ENCODE measurements at places on chromosomes 6 and 20. TPM values are rescaled to one million over a fixed set of nuclear protein-coding genes. Genes with fewer than 3 reads are reported as not detected.

DNA sequence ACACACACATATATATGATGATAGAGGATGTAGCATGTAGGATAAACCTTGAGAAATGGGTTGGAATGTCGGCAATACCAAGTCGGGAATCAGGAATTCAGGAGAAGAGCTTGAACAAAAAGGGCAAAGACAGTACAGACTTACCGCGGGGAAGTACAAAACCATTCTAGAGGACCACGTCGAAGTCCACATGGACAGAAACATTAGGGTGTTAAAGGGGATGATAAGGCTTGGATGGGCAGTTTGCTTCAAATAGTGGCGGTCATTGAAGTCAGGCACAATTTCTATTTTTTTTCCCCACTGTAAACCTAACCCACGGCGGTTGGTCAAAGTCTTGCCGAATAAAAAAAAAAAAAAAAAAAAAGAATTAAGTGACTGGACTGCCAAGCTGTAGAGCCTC, 766 bp upstream of the NUS1 start:
- DNase-seq: no peak

SOX18 gene
- 1.8 TPM for total RNA-seq

SF3B5 gene
- 175 TPM for total RNA-seq

DNA sequence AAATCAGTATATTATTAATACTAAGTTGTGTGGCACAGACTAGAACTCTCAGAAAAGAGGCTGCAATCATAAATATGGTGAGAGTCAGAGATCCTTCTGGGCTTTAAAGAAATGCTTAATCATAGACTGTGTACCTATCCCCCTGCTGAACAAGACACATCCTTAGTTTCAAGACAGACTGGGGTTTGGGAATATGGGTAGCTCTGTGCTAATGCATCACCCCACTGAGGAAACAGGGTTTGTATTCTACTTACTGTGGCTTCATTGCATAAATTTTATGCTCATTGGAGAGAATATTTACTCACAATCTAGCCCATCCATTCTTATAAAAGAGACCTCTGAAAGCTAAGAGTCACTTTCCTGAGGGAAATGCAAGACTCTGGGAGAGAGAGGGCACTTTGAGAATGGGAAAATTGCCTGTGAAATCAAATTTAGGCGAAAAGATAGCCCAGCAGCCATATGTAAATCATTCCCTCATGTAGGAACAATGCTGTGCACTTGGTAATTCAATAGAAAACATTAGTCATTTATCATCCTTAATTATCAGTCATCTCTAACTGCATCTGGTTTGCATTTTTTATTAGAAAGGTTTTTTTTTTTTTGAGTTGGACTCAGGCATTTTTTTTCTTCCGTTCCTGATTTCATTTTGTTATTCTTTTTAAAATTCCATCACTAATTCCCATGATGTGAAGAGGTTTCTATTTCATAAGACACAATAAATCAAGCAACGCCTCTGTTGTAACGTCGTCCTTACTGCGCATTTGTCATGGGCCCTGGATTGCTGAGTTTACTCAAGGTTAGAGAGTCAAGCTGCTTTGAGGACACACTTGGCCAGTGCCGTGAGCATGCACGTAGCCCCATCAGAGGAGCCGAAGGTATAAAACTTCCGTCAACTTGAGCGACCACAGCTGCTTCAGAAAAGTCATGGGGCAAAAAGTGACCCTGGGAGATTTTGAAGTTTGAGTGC, 91.8 kb downstream of the TRMT11 start:
- peak; percentile 90 for DNase-seq

- DNase-seq: no peak
Observed at GRCh38 chr20:36866681-36867495, 9.1 kb upstream of the TLDC2 start.

- no peak for DNase-seq
Observed at GRCh38 chr20:58669287-58670006, 18.4 kb downstream of the STX16 start.

GTSF1L gene
- not detected for total RNA-seq

GRCh38 chr6:116251568-116252384, 2.1 kb downstream of the TSPYL4 start:
- DNase-seq: no peak

DNA sequence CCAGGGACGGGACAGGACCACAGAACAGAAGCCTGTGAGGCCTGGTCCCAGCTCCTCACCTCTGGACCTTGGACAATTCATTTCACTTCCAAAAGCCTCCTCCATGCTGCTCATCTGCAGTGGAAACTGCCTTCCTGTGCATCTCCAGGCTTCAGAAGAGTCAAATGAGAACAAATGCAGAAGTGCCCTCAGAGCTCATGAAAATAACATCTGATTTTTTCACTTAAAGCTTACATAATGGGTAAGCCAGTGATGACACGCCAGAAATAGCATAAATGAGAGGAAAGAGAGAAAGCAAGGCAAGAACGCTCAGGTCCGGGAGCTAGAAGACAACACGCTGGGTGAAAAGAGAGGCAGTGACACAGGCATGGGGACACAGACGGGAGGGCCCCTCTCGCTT, 7.9 kb downstream of the CNKSR3 start:
- no peak for DNase-seq

NPEPL1 gene
- total RNA-seq: 22.9 TPM

TOX2 gene
- total RNA-seq: 3.2 TPM

DNA sequence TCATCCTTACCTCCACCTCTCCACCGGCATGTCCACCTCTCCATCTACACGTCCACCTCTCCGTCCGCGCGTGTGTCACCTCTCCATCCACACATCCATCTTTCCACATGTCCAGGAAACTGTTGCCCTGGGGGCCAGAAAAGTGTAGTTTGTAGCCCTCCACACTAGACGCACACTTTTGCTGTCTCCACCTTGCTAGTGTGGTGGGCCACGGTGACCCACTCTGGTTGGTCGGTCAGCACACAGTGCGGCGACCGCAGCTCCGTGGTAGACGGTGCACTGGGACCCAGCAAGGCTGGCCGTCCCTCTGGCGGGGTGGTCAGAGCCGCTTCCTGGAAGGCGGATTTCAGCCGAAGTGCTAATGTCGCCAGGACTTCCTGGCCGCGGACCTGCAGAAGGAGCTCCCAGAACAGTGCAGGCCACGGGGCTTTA, 268.6 kb downstream of the DLL1 start:
- peak; percentile 55 for DNase-seq

DNA sequence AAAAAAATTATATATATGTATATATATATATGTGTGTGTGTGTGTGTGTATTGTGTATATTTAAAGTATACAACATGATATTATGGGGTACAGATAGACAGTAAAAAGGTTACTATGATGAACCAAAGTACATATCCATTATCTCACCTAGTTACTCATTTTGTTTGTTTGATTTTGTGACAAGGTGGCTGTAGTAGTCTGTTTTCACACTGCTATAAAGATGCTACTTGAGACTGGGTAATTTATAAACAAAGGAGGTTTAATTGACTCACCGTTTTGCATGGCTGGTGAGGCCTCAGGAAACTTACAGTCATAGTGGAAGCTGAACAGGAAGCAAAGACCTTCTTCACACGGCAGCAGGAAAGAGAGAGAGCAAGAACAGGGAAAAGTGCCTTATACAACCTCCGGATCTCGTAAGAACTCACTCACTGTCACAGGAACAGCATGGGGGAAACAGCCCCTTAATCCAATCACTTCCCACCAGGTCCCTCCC, 30.2 kb upstream of the DACT2 start:
- DNase-seq: no peak

B4GALT5 gene
- total RNA-seq: 33.4 TPM

GRCh38 chr6:158556113-158556512, 3.8 kb upstream of the TMEM181 start:
- no peak for DNase-seq

GRCh38 chr6:46010771-46011170, 4.9 kb downstream of the CLIC5 start:
- DNase-seq: no peak

DNA sequence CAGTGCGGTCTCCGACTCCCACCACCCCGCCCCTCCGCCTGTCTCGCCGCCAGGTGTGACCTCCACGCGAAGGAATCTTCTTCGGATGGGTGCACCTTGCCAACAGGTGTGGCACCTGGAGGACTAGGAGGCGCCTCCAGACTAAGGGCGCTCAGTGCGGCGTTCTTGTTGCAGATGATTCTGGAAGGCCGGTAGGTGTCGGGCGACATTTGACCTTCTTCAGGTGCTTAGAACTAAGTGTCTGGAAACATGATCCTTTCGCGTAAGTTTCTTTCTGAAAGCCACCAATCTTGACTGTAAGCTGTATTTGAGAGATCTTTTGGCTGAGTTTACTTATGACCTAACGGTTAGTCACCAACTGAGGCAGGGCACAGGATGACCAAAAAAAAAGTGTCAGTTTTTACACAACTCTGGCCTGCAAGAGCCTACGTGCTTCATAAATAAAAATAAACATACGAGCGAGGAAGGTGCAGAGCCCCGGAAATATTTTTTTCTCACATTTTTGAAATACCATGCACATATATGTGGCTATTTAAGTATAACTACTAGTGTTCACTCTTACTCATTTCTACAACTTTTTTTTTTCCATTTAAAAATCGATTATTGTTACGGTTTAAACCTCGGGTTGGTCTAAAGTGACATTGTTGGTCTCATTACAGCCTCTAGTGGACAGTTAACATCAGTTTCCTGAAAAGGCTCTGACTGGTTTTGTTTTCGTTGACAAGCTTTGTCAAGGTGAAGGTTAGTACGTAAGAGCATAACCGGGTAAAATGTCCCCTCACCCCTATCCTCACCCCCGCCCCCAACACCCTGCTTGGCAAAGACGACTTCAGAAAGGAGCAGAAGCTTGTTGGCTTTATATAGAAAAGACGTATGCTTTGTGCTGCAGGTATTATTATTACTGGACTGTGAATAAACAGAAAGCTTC, 1.6 kb upstream of the ATXN1 start:
- DNase-seq: peak; percentile 75

- no peak for DNase-seq
Observed at GRCh38 chr20:43765916-43766315, 39.1 kb upstream of the GTSF1L start.

CDH4 gene
- total RNA-seq: not detected

DNA sequence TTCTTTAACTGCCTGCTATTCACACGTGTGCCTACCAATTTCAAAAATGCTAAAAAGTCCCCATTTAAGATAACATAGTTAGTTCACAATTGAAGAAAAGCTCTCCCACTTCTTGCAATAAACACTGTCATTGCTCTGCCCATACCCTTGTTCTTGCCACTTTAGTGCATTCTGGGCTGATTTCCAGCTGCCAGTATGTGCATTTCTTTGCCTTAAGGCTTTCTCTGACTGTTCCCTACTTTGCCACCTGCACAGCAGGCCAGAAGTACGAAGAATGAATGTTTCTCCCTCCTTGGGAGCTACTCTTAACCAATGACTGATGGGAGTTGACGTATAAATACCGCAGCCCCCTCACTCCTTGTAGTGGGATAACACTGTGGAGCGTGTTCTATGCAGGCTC, 16.0 kb upstream of the ATRN start:
- DNase-seq: no peak

GRCh38 chr6:122392564-122393350, 6.7 kb upstream of the HSF2 start:
- DNase-seq: no peak

DNA sequence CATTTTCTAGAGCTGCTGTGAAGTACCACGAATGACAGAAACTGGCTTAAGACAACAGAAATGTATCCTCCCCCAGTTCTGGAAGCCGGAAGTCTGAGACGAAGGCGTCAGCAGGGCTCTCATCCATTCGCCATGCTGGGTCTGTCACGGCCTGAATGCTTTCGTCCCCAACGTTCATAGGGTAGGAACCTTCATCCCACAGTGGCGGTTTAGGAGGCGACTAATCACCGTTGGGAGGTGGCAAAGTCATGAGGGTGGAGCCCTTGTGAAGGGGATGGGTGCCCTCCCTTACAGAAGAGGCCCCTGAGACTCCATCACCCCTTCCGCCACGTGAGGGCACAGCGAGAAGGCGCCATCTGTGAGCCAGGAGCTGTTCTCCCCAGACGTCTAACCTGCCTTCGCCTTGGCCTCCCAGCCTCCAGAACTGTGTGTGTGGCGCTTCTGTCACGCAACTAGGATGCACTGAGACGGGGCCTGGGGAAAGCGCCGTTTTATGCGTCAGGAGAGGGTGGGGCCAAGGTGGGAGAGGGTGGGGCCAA, 250.3 kb downstream of the TTLL2 start:
- DNase-seq: peak; percentile 52

VARS1 gene
- 36.2 TPM for total RNA-seq

ABHD16B gene
- not detected for total RNA-seq

DNA sequence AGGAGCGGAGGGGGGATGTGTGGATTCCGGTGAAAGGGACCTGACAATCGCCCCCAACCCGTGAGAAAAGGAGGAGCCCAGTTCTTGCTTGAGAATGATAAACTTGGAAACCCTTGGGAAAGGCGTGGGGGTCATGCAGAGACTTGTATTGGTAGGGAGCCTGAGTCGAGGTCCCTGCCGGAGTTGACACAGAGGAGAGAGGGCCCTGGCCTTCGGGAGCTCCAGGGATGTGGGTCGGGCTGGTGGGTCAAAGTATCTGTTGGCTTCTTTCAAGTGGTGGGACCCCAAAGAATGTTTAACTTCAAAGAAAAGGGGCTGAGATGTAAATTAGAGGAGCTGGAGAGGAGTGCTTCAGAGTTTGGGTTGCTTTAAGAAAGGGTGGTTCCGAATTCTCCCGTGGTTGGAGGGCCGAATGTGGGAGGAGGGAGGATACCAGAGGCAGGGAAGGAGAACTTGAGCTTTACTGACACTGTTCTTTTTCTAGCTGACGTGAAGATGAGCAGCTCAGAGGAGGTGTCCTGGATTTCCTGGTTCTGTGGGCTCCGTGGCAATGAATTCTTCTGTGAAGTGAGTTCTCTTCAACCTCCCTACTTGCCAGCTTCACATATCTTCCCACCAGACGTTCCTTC, 571 bp downstream of the CSNK2B start:
- no peak for DNase-seq

DNA sequence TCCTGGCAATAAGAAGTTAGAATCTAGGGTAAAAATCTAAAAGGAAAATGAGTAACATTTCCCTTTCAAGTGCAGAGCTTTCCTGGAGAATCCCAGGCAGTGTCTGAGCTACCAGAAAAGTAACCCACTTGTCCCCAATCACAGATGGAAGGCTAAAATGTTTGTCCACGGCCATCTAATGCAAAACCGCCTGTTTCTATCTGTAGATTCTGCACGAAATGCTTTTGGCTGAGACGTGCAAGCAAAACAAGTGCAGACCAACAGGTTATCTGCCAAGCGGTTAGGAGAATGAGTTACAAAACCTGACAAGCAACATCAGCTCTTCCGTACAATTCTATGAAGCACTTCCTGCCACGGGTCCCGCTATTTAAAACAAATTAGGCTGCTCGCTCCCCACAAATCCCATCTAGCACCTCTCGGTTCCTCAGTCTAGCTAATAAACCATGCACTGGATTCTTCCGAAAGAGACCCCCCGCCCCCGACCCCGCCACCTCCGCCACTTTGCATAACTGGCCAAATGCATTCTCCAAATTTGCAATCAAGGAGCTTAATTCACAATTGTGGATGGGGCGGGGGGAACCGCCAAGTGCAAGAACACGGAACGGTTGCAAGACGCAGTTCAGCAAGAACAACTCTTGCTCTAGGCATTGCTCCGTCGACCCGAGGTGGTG, 1.4 kb downstream of the ELOVL5 start:
- DNase-seq: no peak

ZC2HC1B gene
- total RNA-seq: not detected
